ENCODE measurements at places on chromosomes 7 and 10.
A peak's percentile ranks its signal among the peaks of the same experiment; 100 is the strongest.

DNA sequence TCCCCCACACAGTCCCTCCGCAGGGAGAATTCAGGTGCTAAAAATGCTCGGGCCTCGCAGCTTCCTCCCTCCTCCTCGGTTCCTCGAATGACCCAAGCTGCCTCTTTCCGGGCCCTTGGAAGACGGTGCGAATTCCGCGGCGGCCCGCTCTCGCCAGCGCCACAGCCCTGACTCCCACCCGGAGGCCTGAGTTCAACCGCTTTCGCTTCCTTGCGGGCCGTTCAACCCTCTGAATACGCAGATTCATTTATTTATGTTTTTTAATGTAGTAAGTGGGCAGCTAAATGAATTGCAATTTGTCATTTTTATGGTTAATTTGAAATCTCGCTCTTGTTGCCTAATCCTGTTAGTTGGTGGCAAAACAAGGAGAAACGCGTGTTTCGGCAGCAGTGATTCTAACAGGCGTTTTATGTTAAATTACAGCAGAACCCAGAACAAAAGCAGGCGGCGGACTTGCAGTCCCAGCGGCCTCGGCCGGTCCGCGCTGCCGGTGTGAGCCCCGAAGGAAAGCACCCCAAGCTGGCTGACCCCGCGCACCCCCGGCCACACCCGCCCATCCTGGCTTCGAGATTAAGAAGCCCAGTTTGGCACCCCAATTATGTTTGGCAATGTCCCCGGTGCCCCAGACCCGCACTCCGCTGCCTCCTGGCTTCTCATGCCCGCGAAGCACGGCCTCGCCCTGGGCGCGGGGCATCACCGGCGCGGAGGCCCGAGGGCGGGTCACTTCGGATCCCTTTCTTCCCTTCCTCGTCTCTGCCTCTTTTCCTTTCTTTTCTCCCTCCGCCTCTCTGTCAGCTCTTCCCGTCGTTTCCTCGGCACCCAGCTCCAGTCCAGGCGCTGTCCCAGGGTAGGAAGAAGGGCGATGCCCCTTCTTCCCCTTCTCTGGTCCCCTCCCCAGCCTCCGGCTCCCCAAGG is 75.9 kb downstream of the INSIG1 start:
- DNase-seq = peak; percentile 66

GRCh38 chr7:16881844-16882243 is at the start of gene AGR3:
AGR3 (minus strand) TSS chr7:16881983; CDS start chr7:16878618, 3,365 bp downstream.
- no peak for DNase-seq

- no peak for DNase-seq
These were observed 52.3 kb downstream of the TACR2 start for GRCh38 chr10:69364232-69364940.

- DNase-seq = peak; percentile 86
These were observed 1.4 kb upstream of the OSBPL3 start for GRCh38 chr7:24981171-24981951.

All from spleen (tissue), 13 donors.